ENCODE measurements at places on chromosomes 11 and 22.

GRCh38 chr11:77020734-77021133, 13.5 kb upstream of the B3GNT6 start:
- DNase-seq = no peak

DNA sequence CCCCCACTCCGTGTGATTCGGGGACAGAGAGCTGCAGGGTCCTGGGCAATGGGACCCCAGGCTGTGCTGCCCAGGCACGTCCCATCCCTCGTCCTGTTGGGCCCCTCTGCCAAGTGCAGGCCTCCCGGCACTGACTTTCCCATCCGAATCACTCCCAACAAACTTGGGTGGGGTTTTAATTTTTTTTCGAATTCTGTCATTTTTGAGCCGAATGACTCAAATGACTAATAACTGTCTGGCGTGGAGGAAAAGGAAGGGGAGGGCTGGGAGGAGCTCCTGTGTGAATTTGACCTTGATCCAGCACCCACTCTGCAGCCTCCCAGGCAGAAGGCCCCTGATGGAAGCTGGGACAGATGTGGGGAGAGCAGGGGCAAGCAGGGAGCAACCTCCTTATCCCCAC, 1173.2 kb downstream of the BRD1 start:
- no peak for DNase-seq

GRCh38 chr11:130040281-130040940, 29.3 kb upstream of the APLP2 start:
- no peak for DNase-seq

GRCh38 chr11:9396752-9397151, 12.3 kb downstream of the IPO7 start:
- no peak for DNase-seq

- DNase-seq = no peak
Observed at GRCh38 chr11:11777897-11778296, 63.9 kb upstream of the USP47 start.

DNA sequence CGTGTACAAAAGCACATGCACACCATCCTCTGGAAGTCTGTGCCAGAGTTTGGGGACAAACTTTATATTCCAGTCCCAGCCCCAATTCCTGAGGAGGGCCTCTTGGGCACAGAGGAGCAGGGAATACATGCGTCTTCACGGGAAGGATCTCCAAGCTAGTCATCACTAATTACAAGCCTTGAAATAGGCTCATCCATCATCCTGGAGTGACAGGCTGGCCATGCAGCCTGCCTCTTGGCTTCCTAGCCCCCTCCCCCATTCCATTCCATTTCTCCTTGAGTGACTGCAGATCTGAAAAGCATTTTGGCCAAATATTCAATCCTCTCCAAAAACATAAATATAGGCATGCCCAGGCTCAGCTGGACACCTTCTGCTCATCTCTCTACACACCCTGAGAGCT, 24.8 kb downstream of the SERPING1 start:
- DNase-seq = no peak

DNA sequence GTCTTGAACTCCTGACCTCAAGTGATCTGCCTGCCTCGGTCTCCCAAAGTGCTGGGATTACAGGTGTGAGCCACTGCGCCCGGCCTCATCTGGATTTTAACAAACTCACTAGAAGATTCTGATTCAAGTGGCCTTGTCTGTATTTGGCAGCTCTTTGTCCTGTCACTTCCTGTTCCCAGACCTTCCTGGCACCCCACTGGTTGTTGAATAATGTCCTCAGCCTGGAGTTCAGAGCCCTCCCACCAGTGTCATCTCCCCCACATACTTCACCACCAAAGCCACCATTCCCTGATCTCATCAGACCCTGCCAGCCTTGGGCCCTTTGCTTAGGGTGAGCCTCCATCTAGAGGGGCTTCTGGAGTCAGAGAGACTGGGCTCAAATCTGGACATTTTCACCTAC, 3.3 kb downstream of the PELI3 start:
- DNase-seq = peak; percentile 28

- DNase-seq = no peak
Observed at GRCh38 chr11:73451896-73452295, 75.7 kb downstream of the RELT start.

- no peak for DNase-seq
Observed at GRCh38 chr11:124920870-124921609, 2.0 kb downstream of the HEPN1 start.

DNA sequence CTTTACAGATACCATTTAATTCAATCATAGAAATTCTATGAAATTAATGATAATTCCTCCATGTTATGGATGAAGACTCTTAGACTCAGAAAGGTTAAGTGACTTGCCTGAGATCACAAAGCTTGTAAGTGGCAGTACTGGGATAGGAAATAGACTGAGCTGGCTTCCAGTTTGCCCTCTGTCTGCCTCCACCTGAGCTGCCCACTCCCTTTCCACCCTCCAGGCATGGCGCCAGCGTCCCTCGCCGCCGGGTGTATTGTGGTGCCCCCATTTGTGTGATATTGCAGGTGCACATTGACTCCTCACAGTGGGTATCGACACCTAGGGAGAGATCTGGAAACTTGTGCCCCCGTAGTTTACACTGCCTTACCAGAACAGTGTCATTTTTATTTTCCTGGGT, 9.4 kb upstream of the RPS3 start:
- no peak for DNase-seq

GRCh38 chr11:33830903-33831648, 56.8 kb upstream of the FBXO3 start:
- no peak for DNase-seq

DNA sequence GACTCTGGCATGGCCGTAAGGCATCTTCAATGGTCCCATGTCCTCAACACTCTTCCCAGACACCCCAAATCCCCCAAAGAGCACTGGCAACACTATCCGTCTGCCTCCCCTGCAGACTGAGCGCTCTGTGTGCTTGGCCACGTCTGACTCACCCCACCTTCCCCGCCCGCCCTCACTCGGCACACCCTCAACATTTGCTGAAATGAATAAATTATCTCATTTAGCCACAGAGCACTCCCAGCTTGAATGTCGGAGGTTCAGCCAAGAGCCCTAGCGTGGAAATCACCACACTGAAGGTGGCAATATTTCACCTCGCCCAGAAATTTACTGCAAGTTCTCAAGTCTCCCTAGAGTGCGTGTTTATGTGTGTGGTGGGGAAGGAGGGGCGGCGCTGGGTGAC, 46.6 kb upstream of the TCF20 start:
- peak; percentile 41 for DNase-seq

DNA sequence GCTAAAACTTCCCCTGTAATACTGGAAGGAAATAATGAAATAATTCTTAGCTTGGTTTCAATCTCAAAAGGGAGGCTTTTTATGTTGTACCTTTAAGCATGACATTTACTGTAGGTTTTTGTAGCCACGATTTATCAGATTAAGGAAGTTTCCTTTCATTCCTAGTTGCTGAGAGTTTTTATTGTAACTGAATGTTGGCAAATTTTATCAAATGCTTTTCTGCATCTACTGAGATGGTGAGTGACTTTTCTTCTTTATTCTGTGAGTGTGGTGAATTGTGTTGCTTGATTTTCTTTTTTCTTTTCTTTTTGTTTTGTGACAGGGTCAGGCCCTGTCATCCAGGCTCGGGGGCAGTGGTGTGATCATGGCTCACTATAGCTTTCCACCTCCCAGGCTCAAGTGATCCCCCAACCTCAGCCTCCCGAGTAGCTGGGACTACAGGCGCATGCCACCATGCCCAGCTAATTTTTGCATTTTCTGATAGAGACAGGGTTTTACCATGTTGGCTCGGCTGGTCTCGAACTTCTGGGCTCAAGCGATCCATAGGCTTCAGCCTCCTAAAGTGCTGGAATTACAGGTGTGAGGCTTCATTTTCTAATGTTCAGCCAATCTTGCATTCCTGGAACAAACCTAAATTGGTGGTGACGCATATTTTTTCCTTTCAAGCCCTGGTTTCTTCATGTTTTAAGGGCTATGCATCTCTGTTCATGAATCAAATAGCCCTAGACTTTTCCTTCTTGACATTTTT, 26.2 kb downstream of the SUSD2 start:
- DNase-seq = no peak

DNA sequence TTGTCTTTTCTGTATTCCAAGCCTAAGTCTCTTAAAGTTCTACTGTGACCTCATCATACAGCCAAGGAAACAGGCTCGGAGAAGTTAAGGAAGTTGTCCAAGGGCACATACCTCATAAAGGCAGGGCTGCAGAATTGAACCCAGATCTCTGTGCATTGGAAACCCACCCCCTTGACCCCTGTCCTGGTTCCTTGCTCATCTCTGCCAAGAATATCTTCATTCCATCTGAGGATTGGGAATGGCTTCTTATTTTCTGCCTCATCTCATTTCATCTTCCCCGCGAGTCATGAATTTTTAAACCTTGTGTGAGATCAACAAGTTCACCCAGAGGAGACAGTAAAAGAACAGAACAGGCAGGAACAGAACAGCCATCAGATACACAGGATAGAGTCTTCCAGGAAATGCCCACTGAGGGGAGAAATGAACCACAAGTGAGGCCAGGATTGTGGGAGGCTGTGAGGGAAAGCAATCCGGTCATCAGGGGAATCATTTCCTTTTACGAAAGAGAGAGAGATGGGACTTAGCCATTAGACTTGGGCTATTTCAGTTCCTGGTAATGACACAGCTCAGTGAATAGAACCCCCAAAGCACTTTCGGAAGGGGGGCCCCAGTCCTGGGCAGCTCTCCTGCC, 34.4 kb upstream of the LRRC10B start:
- DNase-seq = no peak

- DNase-seq = peak; percentile 19
Observed at GRCh38 chr11:6353367-6353987, 33.2 kb upstream of the CAVIN3 start.

- DNase-seq = peak; percentile 82
Observed at GRCh38 chr11:77175021-77175842, 47.2 kb downstream of the MYO7A start.

- DNase-seq = no peak
Observed at GRCh38 chr11:11663907-11664306, 42.1 kb upstream of the GALNT18 start.

DNA sequence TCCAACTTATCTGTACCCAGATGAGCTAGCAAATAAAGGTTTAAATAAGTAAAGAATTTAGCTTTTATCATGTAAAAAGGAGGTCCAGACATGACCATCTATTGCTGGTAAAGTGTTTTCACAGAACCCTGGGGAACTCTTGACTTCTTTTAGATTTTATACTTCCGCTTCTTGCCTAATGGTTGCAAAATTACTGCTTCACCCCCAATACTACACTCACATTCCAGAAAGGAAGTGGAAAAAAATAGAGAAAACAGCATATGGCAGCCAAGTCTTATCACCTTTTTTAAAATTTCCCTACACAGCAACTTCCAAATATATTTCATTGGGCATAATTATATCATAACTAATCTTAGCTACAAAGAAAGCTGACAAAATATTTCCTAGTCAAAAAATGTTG, 12.1 kb downstream of the BBOX1 start:
- no peak for DNase-seq

GRCh38 chr11:122172352-122173073, 56.5 kb upstream of the BLID start:
- no peak for DNase-seq

- no peak for DNase-seq
Observed at GRCh38 chr11:58965246-58965985, 26.1 kb downstream of the GLYATL1 start.

GRCh38 chr11:5596607-5597201, at the start of gene TRIM6:
Gene TRIM6 (plus strand): TSS chr11:5596637. CDS start chr11:5596898, 261 bp downstream.
- peak; percentile 34 for DNase-seq

- no peak for DNase-seq
Observed at GRCh38 chr11:131025020-131025419, 108.7 kb upstream of the SNX19 start.
